Hair follicular keratinocyte (primary cell): ENCODE measurements at places on chromosomes 6 and 20. TPM values are rescaled to one million over a fixed set of nuclear protein-coding genes. Genes with fewer than 3 reads are reported as not detected.

The PRR3 gene
- total RNA-seq = 2.3 and 4.0 TPM in 2 replicates

The ANGPT4 gene
- not detected in 2 replicates for total RNA-seq

The SEMG1 gene
- not detected in 2 replicates for total RNA-seq

The CRISP3 gene
- total RNA-seq = not detected in 2 replicates

The ID4 gene
- 0.19 and 0.23 TPM in 2 replicates for total RNA-seq

The HLA-DPB1 gene
- 0.70 and 2.8 TPM in 2 replicates for total RNA-seq

The RAB44 gene
- total RNA-seq = 0.19 TPM in 1 of 2 replicates, not detected in the other

The C6orf58 gene
- 0.42 TPM in 1 of 2 replicates, not detected in the other for total RNA-seq

The KCNG1 gene
- total RNA-seq = 39.8 and 60.2 TPM in 2 replicates

The PBOV1 gene
- not detected in 2 replicates for total RNA-seq

The PREX1 gene
- 0.08 and 0.76 TPM in 2 replicates for total RNA-seq

The SSTR4 gene
- not detected in 2 replicates for total RNA-seq
